Activated naive CD4-positive, alpha-beta T cell (primary cell): ENCODE measurements at places on chromosomes 12 and 14.
A peak's percentile ranks its signal among the peaks of the same experiment; 100 is the strongest.

DNA sequence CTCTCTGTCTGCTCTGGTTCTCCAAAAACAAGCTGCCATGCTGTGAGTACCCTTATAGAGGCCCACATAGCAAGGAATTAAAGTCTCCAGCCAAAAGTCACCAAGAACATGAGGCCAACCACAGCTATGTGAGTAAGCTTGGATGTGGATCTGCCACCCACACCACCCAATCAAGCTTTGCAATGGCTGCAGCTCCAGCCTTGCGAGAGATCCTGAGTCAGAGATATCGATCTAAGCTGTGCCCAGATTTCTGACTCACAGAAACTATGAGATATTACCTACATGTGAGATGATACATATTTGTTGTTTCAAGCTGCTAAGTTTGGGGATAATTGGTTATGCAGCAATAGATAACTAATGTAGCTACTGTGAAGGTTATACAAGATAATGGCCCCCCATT is 15.5 kb upstream of the TMEM233 start:
- no peak for DNase-seq

DNA sequence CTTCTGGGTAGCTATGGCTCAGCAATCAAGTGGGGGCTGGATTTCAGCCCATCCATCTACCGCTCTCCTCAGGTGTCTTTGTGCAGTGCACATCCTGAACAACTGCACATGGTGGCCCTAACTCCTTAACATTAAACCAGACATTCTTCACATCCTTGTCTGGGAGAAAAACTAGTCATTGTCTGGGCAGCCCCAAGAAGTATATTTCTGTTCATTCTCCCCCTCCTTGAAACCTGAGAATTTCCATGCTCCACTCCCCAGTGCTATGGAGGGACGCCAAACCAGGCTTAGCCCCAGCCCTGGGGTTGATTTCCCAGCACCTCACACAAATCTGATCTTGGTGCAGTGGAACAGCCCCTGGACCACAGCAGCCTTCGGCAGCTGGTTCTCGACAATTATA is 13.4 kb downstream of the MYL2 start:
- no peak for DNase-seq

DNA sequence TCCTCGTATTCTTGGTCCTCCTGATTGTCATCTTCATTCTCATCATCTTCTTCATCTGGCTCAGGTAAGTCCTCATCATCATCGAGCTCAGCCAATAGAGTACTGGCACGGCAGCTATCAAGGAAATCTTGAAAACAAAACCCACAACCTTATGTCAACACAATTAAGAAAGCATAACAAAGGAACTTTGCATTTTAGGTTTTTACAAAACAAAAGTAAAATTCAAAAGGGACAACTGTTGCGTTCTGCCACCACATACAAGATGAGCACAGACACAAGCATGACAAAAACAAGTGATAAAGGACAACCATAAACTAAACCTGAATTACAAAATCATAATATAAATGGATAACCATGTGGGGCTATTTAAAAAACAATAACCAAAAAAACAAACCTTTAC is 84.7 kb downstream of the HECTD1 start:
- no peak for DNase-seq

DNA sequence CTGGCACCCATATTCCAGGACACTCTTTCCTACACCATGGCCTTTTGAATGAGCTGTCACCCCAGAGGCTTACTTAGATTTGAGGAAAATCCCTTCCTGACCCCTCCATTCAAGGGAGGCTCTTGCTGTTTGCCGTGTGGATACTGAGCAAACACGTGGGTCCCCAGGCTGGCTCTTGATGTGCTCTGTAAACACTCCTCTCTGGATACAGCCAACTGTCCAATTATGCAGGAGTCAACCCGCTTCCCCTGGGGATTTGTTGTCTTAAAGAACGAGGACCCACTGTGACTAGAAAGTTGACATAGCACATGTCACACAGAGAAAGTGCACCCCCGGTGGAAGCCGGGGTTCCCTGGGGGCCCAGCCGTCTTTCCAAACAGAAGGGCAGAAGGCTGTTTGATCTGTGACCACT is 75.8 kb upstream of the CEP83 start:
- DNase-seq: no peak

- DNase-seq: no peak
Observed at GRCh38 chr12:125140279-125141209, 75.3 kb downstream of the AACS start.

GRCh38 chr14:23380197-23380914 is 3.5 kb downstream of the CMTM5 start:
- no peak for DNase-seq

- DNase-seq: peak; percentile 21
Observed at GRCh38 chr14:76050797-76051392, 65.3 kb downstream of the IFT43 start.
